Body of pancreas (tissue), 4 donors: ENCODE measurements at places on chromosomes 2 and 18.

- no peaks in the 10 kb centered on the region for H3K36me3 ChIP-seq
- peaks cover 16% of the 10 kb centered on the region for H3K4me1 ChIP-seq
- no peaks in the 10 kb centered on the region for H3K27me3 ChIP-seq
Measured at GRCh38 chr2:9985531-9986328, 34.2 kb downstream of the GRHL1 start.

DNA sequence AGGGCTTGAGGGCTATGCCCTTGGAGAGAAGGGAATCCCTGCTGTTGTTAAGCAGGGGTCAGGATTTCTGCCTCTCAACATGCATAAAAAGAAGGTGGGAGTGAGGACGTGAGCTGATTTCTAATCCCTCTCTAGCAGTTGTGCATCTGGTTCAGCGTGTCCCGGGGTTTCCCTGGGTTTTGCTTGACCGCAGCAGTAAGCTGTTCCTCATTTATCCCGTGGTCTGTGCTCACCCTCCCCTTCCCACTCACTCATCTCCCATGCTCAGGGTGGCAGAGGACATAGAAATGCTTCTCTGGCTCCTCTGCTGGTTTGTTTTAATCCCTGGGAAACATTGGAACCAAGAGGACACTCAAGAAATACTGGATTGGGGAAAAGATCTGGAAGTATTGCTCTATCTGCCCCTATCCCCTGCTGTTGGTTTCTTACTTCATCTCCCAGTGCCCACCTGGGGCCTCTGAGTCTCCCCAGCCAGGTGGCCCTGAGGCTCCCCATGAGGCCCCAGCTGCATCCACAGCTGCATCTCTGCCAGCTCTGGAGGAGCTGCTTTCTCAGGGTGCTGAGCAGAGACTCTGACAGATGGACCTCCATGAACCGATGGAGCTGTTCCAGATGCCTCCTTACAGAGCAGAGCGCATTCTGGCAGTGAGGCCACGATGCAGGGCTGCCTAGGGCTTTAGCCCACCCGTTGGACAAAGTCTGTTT, 36.1 kb downstream of the TET3 start:
- no peaks in the 10 kb centered on the region for H3K27me3 ChIP-seq
- H3K4me1 ChIP-seq: peaks cover 5% of the 10 kb centered on the region
- no peak overlapping the region for H3K4me3 ChIP-seq
- DNase-seq: no peak

GRCh38 chr2:99818842-99819241, 323.5 kb downstream of the AFF3 start:
- DNase-seq: no peak
- no peaks in the 10 kb centered on the region for H3K27me3 ChIP-seq
- H3K4me3 ChIP-seq: no peak overlapping the region
- H3K36me3 ChIP-seq: no peaks in the 10 kb centered on the region

DNA sequence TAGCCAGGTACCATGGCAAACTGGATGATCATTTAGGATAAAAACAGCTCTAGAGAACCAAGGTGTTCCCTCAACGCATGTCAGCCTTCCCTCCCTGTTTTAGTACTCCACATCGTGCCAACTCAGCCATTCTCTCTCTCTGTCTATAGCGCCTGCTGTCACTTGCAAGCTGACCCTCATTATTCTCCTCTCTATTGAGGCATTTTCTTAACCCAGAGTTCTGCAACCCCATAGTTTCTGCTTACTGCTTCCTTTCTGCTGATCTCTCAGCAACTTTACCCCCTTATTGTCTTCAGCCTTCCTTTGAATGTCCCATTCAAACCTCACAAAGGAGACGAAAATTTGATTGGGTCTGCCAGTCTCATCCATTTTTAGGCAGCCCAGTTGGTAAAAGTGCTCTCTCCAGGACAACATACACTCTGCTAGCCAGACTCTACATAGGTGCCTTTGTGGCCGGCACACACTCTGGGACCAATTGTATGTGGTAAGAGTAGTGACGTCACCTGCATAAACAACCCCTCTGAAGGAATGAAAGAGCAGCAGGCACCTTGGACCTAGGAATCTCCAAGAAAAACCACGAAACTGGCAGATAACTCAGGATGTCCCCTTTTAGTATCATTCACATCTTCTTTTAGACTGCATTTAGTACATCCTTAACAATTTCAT, 367.2 kb upstream of the KCNH7 start:
- no peak for DNase-seq
- no peaks in the 10 kb centered on the region for H3K36me3 ChIP-seq
- H3K4me3 ChIP-seq: no peak overlapping the region

DNA sequence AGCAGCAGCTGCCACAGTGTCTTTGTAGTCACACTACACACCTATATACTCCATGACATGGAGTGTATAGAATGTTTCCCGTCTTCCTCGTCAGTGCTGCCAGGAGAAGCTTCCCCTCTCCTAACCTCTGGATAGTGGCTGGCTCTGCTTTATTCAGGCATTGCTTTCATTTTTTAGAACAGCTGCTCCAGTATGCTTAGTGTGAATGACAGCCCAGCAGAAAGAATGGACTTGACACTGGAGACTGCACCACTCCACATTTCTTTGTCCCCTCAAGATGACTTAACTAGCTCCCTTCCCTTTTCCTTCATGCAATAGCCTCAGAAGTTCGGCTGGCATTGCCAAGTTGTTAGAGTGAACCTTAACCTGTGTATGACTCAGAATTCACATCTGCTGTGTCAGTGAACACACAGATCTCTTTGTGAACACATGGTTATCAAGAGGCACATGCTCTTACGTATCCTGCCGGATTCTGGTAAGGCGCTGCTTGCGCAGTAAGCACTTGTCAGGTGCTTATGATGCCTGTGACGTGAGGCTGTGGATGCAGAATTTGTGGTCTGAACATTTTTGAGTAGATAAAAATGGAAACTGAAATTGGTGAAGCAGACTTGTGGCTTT, 73.9 kb downstream of the NEDD4L start:
- H3K27me3 ChIP-seq: no peaks in the 10 kb centered on the region
- DNase-seq: peak; percentile 94
- no peak overlapping the region for H3K4me3 ChIP-seq
- no peaks in the 10 kb centered on the region for H3K36me3 ChIP-seq
- H3K27ac ChIP-seq: peak overlapping the region; percentile 83
- peaks cover 53% of the 10 kb centered on the region for H3K4me1 ChIP-seq

GRCh38 chr2:118294063-118294462, 205.8 kb downstream of the INSIG2 start:
- H3K27ac ChIP-seq: no peak overlapping the region
- no peak for DNase-seq

DNA sequence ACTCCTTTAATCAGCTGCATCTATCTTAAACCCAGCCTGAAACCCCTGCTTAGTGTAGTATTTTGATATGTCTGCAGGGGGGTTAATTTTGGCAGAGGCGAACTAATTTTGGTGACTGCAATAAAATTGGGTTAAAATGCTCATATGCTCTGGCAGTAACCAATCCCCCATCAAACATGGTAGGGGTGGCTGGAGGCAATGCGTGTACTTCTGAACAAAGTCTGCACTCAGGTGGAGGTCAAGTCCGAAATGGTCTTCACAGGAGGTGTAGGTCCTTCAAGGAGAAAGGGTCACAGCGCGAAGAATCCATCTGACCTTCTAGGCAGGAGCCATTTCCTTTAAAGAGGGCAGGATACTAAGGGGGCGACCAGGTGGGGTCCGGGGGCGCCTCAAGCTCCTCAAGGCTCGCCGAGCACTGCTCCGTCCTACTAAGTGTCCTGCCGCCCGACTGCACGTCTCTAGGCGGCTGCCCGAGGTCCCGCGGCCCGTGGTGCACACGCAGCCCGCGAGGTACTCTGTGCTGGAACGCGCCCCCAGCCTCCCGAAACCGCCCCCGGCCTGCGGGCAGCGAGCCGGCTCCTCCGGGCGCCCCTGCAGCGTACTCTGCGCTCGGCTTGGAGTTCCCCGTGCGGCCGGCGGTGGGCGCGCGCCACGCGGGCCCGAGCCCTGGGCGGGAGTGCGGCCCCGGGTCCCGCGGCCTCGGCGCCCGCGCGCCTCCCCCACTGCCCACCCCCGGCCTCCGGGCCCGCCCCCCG, 1.7 kb upstream of the LDLRAD4 start:
- peaks cover 45% of the 10 kb centered on the region for H3K4me1 ChIP-seq
- H3K4me3 ChIP-seq: peak overlapping the region; percentile 45
- DNase-seq: peak; percentile 32
- H3K27me3 ChIP-seq: no peaks in the 10 kb centered on the region
- H3K36me3 ChIP-seq: no peaks in the 10 kb centered on the region
